ENCODE measurements at places on chromosomes 5 and 9.

DNA sequence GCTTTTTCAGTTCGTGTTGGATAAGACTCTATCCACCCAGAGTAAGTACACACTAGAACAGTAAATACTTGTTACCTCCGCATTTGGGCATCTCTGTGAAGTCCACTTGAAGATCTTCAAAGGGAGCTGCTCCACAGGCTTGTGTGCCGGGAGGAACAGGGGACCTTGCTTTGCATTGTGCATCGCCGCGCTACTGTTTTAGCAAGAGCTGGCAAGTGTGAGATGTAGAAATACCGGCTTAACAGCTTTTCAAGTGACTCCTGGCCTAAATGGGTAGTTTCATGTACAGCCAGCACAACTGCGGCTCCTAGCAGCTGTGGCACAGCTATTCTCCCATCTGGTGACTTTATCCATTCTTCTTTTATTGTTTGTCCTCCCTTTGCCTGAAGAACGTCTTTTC lies 8.4 kb upstream of the ZNF354C start:
- DNase-seq, result no peak

- no peak for DNase-seq
Measured at GRCh38 chr5:2375757-2376250, 375.7 kb downstream of the IRX2 start.

GRCh38 chr5:1037123-1037670 lies 28.6 kb downstream of the NKD2 start:
- DNase-seq, result peak; percentile 30

DNA sequence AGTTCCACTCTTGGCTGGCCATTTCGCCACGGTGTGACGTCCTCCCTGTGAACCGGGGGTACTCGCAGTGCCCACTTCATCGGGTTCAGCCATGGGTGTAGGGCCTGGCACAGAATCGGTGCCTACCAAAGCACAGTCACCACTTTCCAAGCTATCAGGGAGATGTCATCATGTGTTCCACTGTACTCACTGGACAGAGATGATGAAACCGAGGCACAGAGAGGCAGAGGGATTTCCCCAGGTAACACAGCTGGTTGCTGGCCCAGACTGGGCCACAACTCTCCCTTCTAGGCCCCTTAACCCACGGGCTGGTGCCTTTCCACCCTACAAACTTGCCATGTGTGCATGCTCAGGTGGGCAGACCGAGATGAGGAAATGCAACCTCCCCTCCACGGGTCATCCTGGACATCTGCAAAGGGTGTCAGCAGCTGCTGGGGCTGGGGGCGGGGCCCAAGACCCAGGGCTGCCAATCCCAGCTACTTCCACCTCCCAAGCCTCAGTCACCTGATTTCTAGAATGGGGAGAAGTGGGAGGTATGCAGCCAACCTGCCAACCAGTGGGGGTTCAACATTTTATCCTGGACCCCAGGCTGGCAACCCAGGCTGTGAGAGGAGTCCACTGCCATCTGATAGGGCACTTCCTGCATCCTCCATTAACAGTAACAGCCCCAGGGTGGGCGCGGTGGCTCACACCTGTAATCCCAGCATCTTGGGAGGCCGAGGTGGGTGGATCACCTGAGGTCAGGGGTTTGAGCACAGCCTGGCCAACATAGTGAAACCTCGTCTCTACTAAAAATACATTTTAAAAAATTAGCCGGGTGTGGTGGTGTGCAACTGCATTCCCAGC lies 893 bp upstream of the SH2D3C start:
- no peak for DNase-seq

GRCh38 chr5:177568326-177568725 lies 14.0 kb upstream of the FAM193B start:
- no peak for DNase-seq

GRCh38 chr5:62886603-62887315 lies 308.1 kb downstream of the LRRC70 start:
- DNase-seq, result no peak

GRCh38 chr5:10518347-10518746 lies 45.5 kb upstream of the ANKRD33B start:
- no peak for DNase-seq

DNA sequence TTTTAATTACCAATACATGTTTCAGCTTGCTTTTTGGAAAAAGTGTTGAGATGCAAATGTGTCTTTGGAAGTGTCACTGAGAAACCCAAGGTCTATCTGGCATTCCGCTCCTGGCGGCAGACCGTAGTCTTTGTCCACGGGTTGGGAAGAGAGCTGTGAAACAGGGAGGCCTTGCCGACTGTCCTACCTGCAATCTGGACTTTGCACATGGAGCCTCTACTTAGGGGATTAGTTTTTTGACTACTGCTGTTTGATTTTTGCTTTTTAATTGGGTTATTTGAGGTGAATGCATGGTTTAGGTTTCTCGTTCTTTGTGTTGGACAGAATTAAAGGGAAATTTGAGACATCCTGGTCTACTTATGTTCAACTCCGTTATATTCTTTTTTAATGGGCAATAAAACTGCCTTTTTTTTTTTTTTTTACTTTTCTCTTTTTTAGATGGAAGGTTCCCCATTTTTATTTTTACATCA lies 25.7 kb downstream of the TRIO start:
- no peak for DNase-seq

DNA sequence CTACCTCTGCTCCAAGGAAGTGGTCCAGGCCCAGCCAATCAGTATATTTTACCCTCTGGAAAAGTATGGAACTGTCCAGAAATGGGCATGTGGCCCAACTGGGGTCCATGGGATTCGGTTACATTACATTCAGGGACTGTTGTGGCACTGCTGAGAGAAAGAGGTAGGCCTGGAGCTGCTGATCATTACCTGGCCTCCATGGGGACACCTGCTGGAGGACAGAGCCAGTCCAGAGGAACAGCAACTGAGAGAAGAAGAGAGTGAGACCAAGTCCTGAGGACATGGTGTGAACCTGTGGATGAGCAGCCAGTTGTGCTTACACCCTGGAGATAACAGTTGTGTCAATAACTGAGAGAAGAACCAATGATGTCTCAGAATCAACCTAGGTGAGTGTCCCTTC lies 48.2 kb downstream of the HMHB1 start:
- DNase-seq, result no peak

DNA sequence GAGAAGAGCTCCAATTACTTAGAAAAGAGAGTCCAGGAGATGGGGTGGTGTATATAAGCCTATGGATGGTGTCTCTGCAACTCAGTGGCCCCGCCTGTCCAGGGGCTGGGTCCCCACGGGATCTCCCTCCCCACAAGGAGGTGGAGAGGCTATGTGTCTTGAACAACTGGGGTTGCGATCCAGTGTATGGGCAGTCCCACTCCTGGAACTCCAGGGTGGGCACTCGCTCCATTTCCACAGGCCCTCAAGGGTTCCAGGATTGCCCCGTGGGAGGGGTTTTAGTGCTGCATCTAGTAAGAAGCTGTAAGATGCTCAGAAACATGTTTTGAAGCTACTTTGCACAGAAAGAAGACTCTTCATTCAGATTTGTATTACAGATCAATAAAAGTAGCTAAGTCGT lies 558 bp upstream of the SMAD5 start:
- DNase-seq, result no peak

DNA sequence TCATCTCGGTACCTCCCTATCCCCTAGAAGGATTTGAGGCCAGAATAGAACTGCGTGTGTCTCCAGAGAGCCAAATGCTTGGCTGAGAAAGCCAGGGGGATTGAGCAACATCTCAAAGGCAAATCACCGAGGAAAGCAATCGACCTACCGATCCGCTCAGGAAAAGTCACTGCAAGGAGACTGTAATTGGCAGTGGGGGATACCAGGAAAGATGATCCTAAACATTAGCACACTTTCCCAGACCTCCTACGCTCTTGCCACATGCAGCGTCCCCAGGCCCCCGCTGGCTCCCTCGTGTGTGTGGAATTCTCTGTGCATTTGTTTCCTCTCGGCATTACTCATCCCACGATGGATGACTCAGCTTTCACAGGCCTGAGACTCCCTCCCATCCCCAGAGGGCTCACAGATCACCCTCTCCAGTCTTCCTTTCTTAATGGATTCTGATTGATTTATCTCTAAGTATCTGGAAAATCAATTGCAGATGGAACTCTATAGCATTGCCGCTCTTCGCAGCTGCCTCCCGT lies 82.2 kb upstream of the ICE1 start:
- no peak for DNase-seq

DNA sequence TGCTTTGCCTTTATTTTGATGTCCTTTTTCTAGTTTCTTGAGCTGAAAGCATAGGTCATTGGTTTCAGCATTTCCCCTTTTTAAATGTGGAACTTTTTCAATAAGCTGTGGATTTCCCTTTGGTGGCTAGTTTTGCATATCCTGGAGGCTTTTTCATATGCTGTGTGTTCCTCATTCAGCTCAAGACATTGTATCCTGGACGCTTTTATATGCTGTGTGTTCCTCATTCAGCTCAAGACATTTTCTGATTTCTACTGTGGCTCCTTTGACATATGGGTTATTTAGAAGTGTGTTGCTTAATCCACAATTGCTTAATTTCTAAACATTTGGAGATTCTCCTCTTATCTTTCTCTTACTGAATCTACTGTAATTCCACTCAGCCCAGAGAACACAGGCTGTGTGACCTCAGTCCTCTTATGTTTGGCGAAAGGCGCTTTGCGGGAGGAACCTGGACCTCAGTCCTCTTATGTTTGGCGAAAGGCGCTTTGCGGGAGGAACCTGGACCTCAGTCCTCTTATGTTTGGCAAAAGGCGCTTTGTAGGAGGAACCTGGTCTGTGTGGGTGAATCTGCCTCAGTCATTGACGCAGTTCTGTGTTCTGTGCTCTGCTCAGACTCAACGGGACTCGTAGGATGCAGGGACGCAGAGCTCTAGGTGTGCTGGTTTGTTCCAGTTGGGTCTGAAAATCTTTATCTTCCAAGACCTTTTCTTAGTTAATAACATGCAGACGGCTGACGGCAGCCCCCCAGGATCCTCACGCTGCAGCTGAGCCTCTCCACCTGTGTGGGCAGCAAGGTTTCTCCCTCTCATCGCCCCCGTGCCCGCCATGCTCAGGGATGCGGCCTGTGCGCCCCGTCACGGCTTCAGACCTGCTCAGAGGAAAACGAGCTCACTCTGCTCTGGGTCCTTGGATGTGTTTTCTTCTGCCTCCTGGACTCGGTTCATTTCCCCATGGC lies 6.0 kb upstream of the SLC9A3 start:
- DNase-seq, result no peak

DNA sequence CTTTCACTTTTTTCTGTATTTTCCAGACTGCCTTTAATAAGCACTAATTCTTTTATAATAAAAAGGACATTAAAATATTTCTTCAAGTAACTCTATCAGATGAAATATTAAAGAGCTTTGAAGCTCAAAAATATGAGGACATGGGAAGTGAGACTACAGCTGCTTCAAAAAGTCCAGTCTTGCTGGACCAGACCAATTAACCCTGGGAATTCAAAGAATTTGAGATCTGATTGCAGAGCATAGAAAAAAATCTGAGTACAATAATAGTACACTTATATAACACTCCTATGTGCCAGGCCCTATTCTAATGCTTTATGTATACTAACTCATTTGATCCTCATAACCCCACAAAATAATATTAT lies 9.8 kb downstream of the TMEM245 start:
- no peak for DNase-seq

DNA sequence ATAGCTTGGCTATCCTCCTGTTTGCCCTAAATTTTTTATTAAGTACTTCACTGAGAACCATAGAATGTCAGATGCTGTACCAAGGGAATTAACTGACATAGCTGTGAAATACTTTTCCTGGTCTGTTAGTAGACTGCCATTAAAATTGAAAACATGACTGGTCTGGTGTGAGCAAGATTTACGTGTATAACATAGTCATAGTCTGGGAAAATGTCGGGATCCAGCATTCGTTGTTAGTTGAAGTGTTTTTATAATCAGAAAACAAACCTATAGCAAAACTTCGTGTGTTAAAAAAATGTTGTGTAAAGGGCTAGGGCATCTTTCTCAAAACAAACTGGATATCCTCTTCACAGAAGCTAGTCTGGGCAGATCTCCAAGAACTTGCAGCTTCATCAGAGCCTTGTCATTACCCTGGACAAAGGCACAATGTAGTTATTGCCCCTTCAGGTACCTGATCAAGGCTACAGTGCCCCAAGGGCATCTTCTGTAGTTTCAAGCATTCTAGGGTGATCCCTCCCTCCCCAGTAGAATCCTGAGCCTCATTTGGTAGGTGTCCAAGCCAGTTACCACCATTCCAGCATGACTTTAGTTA lies 454.2 kb upstream of the SGCD start:
- peak; percentile 76 for DNase-seq

DNA sequence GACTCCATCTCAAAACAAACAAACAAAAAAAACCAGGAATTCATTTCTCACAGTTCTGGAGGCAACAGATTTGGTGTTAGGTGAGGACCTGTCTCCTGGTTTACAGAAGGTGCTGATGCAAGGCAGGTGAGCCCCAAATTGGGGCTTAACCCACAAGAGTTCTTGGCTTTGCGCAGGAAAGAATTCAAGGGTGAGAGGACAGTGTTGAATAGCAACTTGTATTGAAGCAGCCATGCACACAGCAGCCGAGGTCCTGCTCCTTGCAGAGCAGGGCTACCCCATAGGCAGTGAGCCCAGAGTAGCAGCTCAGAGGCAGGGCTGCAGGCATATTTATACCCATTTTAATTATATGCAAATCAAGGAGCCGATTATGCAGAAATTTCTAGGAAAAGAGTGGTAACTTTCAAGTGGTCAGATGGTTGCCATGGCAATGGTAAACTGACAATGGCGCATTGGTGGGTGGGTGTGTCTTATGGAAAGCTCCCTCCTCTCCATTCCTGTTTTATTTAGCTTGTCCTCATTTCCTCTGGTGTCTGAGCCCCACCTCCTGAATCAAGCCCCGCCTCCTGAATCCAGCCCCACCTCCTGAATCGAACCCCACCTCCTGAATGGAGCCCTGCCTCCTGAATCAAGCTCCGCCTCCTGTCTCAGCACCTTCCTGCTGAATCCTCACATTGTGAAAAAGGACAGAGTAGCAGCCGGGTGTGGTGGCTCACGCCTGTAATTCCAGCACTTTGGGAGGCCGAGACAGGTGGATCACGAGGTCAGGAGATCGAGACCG lies 34.5 kb upstream of the COL5A1 start:
- no peak for DNase-seq

- DNase-seq, result no peak
Measured at GRCh38 chr5:113050721-113051382, 74.3 kb downstream of the DCP2 start.

GRCh38 chr5:145681216-145681615 lies 153.9 kb downstream of the PRELID2 start:
- no peak for DNase-seq

GRCh38 chr9:124457079-124457886 lies 7.0 kb downstream of the ADGRD2 start:
- DNase-seq, result no peak

- DNase-seq, result peak; percentile 39
Measured at GRCh38 chr9:3793971-3794383, 268.2 kb upstream of the RFX3 start.

GRCh38 chr5:169629847-169630548 lies 7.1 kb upstream of the DOCK2 start:
- DNase-seq, result no peak
